ENCODE measurements at places on chromosomes 13 and 19.

DNA sequence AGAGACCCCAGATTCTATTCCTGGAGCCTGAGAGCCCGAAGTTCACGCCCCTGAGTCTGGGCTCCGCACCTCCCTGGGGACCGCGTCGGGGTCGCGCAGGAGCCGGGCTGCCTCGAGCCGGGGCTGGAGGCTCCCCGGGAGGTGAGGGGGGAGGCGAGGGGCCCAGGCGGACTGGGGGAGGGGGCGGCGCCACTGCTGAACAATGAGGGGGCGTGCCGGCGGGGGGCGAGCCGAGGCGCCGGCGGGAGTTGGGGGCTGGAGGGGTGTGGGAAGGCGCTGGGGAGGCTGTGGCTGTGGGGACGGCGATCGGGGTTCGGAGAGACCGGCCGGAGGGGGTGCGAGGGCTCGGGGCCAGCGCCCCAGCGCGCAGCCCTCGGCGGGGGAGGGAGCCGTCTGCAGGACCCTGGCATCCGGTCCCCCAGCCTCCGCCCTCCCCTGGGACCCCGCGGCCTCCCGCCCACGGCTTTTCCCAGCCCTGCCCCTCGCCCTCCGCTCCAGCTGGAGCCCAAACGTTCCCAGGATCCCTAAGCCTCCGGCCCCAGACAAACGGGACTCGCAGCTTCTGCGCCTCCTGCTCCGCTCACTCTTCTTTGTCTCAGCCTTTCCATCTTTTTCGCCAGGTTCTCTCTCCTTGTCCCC, 922 bp downstream of the PLEKHG2 start:
- DNase-seq = no peak

DNA sequence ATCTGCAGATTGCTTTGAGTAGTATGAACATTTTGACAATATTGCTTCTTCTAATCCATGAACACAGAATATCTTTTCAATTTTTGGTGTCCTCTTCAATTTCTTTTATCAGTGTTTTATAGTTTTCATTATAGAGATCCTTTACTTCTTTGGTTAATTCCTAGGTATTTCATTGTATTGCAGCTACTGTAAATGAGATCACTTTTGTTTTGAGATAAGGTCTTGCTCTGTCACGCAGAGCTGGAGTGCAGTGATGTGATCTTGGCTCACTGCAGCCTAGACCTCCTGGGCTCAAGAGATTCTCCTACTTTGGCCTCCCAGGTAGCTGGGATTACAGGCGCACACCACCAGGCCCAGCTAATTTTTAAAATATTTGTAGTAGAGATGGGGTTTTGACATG, 9.8 kb downstream of the CYP2A7 start:
- no peak for DNase-seq

- peak; percentile 38 for DNase-seq
Observed at GRCh38 chr19:38684078-38684861, 36.8 kb downstream of the ACTN4 start.

DNA sequence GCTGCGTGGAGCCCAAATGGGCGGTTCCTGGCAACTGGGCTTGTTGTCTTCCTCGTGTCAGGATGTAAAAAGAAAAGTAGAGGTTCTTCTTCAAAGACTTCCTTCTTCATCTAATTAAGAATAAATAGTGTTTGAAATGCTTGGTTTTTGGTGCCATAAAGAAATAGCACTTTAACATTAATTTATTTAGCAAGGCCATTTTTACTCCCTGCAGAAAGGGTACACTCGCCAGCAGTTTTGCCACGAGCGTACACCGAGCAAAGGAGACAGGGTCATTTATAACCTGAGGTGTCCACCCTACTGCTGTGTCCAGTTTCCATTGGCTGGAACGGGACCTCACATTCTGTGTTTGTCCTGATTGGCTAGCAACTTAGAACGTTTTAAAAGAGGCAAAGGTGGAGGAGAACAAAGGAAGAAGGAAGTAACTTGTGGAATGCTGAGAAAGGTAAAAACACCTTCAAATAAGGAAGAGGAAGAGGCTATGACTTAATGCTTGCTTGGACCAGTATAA, 21.8 kb upstream of the OR10H1 start:
- DNase-seq = no peak

GRCh38 chr19:55525289-55526101, 11.4 kb downstream of the SBK2 start:
- DNase-seq = no peak

- DNase-seq = no peak
Observed at GRCh38 chr19:11007385-11007784, 46.6 kb downstream of the SMARCA4 start.

DNA sequence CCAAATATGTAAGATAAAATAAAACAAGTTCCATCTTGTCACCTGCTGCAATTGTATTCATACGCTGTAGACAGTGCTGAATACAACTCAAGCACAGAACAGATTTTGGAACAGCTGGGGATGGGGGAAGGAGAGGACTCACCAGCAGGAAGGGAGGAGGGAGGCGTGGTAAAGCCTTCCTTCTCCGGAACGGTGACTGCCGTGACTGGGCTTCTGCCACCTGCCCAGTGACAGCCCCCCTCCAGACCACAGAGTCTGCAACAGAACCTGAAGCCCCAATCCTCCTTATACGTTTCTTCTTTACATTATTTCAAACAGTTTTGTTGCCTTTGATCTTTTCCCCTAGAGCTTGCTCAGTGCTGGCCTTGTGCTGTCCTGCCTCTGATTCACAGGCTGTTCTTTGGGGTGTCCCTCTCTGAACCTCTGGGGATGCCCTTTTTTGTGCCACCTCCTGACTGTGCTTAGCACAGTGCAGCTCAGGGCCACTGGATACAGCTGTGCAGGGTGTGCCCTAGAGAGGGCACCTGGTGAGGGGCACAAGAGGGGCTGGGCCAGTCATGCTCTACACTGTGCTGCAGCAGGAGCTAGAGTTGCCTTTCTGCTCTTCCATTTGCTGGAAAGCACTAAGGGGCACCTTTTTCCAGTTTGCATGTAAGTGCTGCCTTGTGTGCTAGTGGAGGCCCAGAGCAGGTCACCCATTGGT, 213.0 kb downstream of the ZIC5 start:
- no peak for DNase-seq
